ENCODE measurements at places on chromosomes 4 and X. TPM values are rescaled to one million over a fixed set of nuclear protein-coding genes. Genes with fewer than 3 reads are reported as not detected.

Gene GAGE10
- not detected for polyA plus RNA-seq

Gene TRIM60
- polyA plus RNA-seq: not detected

Gene PCDH18
- polyA plus RNA-seq: 0.80 TPM

Gene ERAS
- polyA plus RNA-seq: 3.2 TPM

Data from neural cell (in vitro differentiated cells).